ENCODE measurements at places on chromosomes 5 and 9. TPM values are rescaled to one million over a fixed set of nuclear protein-coding genes. Genes with fewer than 3 reads are reported as not detected.

DNA sequence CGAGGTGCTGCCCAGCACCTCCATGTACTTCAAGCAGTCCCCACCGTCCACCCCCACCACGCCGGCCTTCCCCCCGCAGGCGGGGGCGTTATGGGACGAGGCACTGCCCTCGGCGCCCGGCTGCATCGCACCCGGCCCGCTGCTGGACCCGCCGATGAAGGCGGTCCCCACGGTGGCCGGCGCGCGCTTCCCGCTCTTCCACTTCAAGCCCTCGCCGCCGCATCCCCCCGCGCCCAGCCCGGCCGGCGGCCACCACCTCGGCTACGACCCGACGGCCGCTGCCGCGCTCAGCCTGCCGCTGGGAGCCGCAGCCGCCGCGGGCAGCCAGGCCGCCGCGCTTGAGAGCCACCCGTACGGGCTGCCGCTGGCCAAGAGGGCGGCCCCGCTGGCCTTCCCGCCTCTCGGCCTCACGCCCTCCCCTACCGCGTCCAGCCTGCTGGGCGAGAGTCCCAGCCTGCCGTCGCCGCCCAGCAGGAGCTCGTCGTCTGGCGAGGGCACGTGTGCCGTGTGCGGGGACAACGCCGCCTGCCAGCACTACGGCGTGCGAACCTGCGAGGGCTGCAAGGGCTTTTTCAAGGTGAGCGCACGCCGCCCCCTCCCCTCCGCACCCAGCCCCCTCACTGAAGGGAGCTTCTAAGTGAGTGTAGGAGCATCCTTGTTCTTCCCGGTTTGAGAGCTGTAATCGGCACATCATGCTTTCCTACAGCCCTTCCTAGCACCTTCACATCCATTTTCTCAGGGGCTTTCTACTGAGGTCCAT is 6.9 kb downstream of the NR4A3 start:
- no peak overlapping the region for H3K4me3 ChIP-seq
- peaks cover 13% of the 10 kb centered on the region for H3K4me1 ChIP-seq
- no peaks in the 10 kb centered on the region for H3K36me3 ChIP-seq
- no peak overlapping the region for H3K27ac ChIP-seq
- no peak for DNase-seq

- H3K27ac ChIP-seq = no peak overlapping the region
- H3K27me3 ChIP-seq = no peaks in the 10 kb centered on the region
Observed at GRCh38 chr9:33175649-33176325, 8.7 kb upstream of the B4GALT1 start.

The SLC34A1 gene
- 0.20 TPM for total RNA-seq

DNA sequence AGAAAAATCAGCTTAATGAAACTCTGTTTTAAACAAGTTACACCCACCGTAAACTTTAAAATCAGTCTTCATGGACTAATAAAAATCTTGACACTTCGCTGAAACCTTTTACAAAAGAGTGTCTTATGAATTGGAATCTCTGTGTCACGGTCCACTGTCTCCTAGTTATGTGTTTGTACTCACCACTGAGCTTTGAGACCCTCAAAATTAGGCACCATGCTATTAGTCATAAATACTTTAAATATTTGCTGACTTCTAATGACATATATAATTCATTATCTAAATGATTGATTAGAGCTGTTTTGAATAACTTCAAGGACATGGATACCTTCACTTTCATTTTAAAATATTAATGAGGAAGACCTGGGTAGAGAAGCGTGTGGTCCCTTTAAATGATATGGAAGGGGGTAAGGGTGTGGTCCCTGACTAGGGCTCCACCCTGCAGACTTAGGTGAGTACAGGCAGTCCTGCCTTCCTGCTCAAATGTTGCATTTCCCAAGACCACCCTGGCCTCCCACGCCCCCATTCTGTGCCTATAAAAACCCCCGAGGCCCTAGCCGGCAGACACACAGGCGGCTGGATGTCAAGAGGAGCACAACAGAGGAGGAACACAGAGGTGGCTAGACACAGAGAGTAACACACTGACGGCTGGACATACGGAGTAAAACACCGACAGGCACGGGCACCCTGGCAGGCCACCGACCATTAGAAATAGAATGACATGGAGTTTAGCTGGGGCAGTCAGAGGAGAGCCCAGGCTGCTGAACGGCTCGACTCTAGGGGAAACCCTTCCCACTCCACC is 179.0 kb upstream of the CDH9 start:
- H3K27me3 ChIP-seq = no peaks in the 10 kb centered on the region
- no peak overlapping the region for H3K27ac ChIP-seq
- H3K36me3 ChIP-seq = no peaks in the 10 kb centered on the region
- no peak overlapping the region for H3K4me3 ChIP-seq

The SLC27A6 gene
- total RNA-seq = not detected

The RLN2 gene
- 1.9 TPM for total RNA-seq

The CDC26 gene
- total RNA-seq = 23.5 TPM

The CCIN gene
- 0.56 TPM for total RNA-seq

The JAKMIP2 gene
- 0.88 TPM for total RNA-seq

- DNase-seq = no peak
- no peaks in the 10 kb centered on the region for H3K27me3 ChIP-seq
- H3K4me3 ChIP-seq = no peak overlapping the region
- H3K27ac ChIP-seq = no peak overlapping the region
- no peaks in the 10 kb centered on the region for H3K36me3 ChIP-seq
- H3K4me1 ChIP-seq = no peaks in the 10 kb centered on the region
Observed at GRCh38 chr9:80883826-80884579, 805.3 kb downstream of the TLE1 start.

The GPR150 gene
- total RNA-seq = 0.43 TPM

- H3K27me3 ChIP-seq = no peaks in the 10 kb centered on the region
- DNase-seq = no peak
- no peaks in the 10 kb centered on the region for H3K4me1 ChIP-seq
- no peak overlapping the region for H3K4me3 ChIP-seq
Observed at GRCh38 chr5:155564541-155564940, 551.0 kb downstream of the KIF4B start.

GRCh38 chr5:126186210-126186609 is 237.0 kb upstream of the GRAMD2B start:
- no peaks in the 10 kb centered on the region for H3K36me3 ChIP-seq
- no peaks in the 10 kb centered on the region for H3K27me3 ChIP-seq
- DNase-seq = no peak
- no peaks in the 10 kb centered on the region for H3K4me1 ChIP-seq
- H3K4me3 ChIP-seq = no peak overlapping the region

- H3K4me3 ChIP-seq = no peak overlapping the region
- H3K4me1 ChIP-seq = no peaks in the 10 kb centered on the region
- no peaks in the 10 kb centered on the region for H3K27me3 ChIP-seq
Observed at GRCh38 chr5:18712936-18713485, 1078.8 kb downstream of the TAF11L14 start.

DNA sequence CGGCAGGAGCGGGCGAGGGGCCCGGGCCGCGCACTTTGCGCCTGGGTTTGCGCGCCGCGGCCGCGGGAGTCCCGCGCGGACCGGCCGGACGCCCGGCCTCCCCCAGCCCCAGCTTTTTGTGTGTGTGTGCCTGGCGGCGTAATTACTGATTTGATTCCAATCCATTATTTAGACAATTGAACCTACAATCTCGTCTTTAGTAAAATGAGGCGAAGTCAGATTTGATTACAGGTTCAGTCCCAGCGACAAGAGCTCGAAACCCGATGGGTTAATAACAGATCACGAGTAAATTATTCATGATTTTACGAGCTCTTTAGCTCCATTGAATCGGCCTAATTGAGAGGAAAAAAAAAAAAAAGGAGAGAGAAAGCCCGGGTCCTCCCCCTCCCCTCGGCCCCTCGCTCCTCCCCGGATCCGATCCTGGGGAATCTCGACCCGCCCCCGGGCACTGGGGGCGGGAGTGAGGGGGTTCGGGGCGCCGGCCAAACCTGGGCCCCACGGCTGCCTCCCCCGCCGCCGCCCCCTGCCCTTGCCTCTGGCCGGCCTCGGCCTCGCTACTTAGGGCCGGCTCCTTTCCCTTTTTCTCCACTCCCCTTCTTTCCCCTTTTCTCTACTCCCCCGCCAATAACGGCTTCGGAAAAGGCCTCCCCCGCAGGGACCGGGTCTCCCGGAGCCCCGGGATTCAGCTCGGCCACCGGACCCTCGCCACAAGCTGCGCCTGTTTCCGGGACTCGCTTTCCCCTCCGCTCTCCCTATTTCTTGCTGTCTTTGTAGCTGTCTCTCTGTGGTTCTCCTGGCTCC is 6.6 kb downstream of the LHX2 start:
- no peak overlapping the region for H3K27ac ChIP-seq
- H3K4me1 ChIP-seq = peaks cover 13% of the 10 kb centered on the region
- no peak overlapping the region for H3K4me3 ChIP-seq
- DNase-seq = no peak
- H3K27me3 ChIP-seq = peaks cover 34% of the 10 kb centered on the region

The ENTPD2 gene
- not detected for total RNA-seq

Data from naive thymus-derived CD4-positive, alpha-beta T cell (primary cell).